ENCODE measurements at places on chromosomes 16 and 17.

DNA sequence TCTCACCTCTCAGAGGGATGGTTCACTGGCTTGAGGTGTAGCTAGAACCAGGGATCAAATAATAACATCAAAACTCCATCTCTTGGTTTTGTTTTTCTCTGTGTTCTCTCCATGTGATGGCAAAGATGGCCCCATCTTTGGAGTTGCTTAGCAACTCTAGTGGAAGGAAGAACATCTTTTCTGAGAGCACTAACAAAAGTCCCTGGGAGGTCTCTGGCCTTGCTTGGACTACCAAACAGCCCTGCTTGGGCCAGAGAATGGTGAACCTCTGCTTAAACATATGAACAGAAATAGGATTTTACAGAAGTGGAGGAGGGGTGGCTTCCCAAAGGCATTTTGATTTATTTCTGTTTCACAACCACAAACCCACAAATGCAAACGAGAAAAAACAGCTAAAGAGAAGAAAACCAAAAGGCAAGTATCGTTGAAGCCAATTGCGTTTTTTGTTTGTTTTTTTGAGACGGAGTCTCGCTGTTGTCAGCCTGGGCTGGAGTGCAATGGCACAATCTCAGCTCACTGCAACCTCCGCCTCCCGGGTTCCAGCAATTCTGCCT is 13.2 kb downstream of the GABARAPL2 start:
- DNase-seq = no peak

DNA sequence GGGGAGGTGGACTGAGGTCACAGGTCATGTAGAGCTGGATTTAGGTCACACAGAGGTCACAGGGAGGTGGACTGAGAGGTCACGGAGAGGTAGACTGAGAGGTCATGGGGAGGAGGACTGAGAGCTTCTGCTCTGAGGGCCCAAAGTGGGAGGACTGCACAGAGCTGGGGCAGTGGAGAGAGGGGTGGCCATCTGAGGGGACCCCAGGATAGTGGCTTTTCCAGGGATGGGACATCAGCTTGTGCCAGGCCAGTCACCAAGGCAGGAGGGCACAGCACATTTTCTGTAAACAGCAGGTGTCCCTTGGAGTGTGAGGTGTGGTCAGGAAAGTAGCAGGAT is 26.1 kb upstream of the JPT2 start:
- DNase-seq = no peak

GRCh38 chr17:59601130-59601529 is 18.6 kb upstream of the CLTC start:
- no peak for DNase-seq

- no peak for DNase-seq
Observed at GRCh38 chr17:20059728-20060188, 50.6 kb downstream of the SPECC1 start.

DNA sequence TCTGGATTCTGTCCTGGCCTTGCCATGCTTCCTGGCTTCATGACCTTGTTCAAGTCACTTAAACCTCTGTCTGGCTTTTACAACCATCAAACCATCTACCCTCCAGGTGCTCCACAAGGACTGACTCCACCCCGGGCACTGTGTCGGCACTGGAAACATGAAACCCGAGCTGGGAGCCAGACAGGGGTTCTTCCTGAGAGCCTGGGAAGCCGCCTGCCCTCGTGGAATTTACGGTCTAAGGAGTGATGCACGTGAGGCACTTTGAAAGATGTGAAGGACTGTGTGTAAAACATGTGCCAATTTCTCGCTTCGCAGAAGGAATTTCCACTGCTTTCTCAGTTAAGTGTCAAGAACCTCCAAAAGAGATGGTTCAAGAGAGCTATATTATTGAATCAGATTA is 11.6 kb downstream of the CDK5R1 start:
- no peak for DNase-seq

GRCh38 chr17:77453613-77454241 is 313.0 kb downstream of the SEC14L1 start:
- DNase-seq = no peak

GRCh38 chr16:87150262-87150661 is 166.9 kb downstream of the C16orf95 start:
- DNase-seq = no peak

DNA sequence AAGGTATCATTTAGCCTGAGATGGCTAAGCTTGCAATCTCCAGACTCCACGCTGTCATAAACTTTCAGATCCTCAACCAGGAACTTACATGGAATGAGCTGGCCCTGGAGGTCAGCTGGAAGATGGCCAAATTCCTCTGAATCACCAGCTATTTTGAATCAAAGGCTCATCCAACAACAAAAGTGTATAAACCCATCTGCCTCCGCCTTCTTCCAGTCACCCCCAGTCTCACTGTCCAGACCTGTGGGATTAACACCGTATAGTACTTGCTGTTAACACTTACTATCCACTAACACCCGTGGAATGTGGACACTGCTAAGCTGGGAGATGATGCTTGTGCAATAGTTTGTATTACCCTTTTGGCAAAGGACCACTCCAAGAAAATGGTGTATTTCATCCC is 1.9 kb upstream of the LCMT1 start:
- no peak for DNase-seq

GRCh38 chr16:3020604-3021448 is 658 bp downstream of the TNFRSF12A start:
- DNase-seq = no peak

- DNase-seq = no peak
Observed at GRCh38 chr16:23310217-23310616, 8.1 kb downstream of the SCNN1B start.

DNA sequence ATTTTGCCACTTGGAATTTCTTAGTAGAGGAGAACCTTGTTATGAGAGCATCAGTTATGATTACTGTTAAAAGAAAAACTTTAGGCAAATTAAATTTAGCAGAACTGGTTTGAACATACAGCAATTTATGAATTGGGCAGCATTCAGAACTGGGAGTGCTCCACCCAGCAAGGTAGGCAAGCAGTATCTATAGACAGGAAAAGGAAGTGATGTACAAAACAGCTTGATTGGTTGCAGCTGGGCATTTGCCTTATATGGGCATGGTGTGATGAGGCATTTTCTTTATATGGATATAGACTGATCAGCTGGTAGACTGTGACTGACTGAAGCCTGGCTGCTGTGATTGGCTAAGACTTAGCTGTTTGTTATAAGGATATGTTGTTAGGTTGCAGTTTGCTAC is 17.6 kb upstream of the CYLD start:
- no peak for DNase-seq

DNA sequence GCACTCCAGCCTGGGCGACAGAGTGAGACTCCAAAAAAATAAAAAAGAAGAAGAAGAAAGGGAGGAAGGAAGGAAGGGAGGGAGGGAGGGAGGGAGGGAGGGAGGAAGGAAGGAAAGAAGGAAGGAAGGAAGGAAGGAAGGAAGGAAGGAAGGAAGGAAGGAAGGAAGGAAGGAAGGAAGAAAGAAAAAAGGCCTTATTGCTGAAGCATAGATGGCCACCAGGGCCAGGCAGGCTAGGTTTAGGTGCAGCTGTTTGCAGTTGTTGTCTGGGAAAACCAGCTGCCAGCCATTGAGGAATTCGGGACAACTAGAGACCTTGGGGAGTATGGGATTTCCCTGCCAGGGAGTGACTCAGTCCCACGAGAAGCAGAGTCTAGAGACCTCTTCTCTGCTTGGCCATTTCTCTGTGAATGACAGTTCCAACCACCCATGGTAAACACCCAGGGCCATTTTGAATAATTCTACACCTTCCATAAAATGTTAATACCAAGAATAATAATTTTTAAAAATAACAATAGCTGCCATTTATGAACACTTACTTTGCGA is 31.0 kb downstream of the SCNN1B start:
- DNase-seq = no peak

GRCh38 chr17:5582209-5583185 is 1.8 kb downstream of the NLRP1 start:
- DNase-seq = no peak

GRCh38 chr16:87762071-87762571 is 3.7 kb downstream of the KLHDC4 start:
- DNase-seq = no peak

GRCh38 chr16:10314811-10315210 is 71.0 kb upstream of the ATF7IP2 start:
- DNase-seq = no peak

DNA sequence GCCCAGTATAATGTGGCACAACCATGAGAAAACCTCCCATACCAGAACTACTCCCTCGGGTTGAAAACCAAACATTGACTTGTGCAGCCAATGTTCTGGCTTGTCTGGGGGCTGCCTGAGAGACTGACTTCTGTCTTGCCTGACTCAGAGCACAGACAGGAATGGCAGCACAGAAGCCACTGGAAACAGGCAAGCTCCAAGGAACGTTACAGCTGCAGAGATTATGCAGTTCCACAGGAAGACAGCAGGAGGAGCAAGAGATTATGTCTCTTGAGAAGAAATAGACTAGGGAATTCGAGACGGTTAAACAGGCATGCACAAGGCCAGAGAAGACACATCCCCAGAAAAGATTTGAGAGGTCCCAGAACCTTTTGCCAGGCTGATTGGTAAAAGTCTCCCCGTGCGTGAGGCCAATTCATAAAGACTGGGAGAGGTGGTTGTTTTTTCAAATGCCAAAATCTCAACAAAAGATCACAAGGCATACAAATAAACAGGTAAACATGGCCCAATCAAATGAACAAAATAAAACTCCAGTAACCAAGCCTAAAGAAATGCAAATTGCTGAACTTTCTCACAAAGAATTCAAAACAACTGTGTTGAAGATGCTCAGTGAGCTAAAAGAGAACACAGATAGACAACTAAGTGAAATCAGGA is 90.6 kb upstream of the CDH5 start:
- no peak for DNase-seq

- DNase-seq = no peak
Observed at GRCh38 chr16:65981057-65981456, 385.4 kb upstream of the CDH5 start.

DNA sequence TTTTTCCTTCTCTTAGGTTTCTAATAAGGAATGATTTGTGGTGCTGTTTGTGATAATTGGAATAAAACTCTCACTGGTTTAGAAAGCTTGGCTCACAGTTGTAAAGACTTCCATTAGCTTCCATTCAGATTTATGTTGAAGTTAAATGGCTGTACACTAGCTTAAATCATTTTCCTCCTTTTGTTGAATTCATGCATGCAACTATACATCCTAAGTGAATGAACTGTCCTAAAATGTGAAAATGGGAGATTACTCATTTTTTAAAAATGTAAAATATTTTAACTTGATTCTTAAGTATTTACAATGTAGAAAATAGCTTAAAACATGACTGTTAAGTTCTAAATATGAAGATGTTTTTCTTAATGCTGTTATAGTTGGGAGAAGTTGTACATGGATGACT is 15.2 kb downstream of the PRKCA start:
- DNase-seq = no peak

DNA sequence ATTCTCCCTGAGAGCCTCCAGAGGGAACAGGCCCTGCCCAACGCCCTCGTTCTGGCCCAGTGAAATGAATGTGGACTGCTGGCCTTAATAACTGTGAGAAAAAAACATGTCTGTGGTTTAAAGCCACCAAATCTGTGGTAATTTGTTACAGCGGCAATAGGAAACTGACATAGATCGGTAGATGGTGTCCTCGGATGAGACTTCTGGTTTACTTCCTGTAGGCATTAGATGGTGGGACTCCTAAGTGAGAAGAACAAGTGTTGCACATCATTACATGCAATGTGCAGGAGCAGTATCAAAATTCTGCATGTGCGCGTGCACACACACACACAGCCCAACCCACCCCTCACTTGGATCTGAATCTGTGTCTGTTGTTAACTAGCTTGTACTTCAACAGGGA is 42.0 kb downstream of the CDK5R1 start:
- no peak for DNase-seq
